ENCODE measurements at places on chromosomes 5 and 9. TPM values are rescaled to one million over a fixed set of nuclear protein-coding genes. Genes with fewer than 3 reads are reported as not detected.

Gene NINJ1
- 27.3 TPM for total RNA-seq

Gene DCANP1
- not detected for total RNA-seq

Gene OLFML2A
- total RNA-seq = 9.0 TPM

Gene PKD2L2
- total RNA-seq = not detected

Gene PPP3R2
- not detected for total RNA-seq

Gene PRLR
- 0.51 TPM for total RNA-seq

Gene SPINK6
- total RNA-seq = not detected

Gene TMEM215
- not detected for total RNA-seq

Gene FRMPD1
- not detected for total RNA-seq

Gene C9
- total RNA-seq = not detected

GRCh38 chr5:153458268-153458667 is 32.2 kb upstream of the GRIA1 start:
- no peaks in the 10 kb centered on the region for H3K27me3 ChIP-seq
- H3K36me3 ChIP-seq = no peaks in the 10 kb centered on the region
- no peak for DNase-seq
- H3K4me3 ChIP-seq = no peak overlapping the region
- H3K4me1 ChIP-seq = peaks cover under 1% of the 10 kb centered on the region

DNA sequence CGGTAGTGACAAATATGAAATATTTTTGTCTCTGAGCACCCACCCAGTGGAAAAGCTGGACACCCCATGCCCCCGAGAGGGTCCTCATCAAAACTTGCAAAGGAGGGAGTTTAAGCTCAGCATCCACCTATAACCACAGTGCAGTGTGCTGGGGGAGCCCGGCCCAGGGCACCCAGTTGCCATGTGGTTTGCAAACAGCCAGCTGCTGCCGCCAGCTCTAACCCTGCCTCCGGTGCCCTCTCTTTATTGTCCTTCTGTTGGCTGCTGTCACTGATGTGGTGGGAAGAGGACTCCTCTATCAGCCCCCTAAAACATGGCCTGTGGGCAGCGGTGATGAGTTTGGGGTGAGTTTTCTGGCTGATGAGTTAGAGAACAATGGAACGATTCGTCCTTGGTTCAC is 160.9 kb upstream of the MVB12B start:
- no peaks in the 10 kb centered on the region for H3K4me1 ChIP-seq
- no peak overlapping the region for H3K27ac ChIP-seq
- H3K27me3 ChIP-seq = no peaks in the 10 kb centered on the region

DNA sequence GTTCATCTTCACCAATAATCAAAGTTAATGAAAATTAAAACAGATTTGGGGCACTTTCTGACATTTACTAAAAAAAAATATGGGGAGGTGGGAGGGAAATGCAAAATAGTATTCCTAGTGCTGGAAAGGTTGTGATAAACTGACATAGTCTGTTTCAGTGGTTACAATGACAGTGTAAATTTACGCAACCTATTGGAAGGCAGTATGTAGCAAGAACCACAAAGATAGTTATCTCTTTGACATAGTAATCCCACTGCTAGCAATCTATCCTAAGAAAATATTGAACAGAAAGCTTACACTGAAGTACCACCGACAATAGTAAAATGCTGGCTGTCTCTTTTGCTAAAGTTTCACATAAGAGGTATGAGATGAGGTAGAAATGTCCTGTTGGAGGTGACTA is 15.1 kb upstream of the EPB41L4B start:
- H3K27ac ChIP-seq = no peak overlapping the region
- no peak overlapping the region for H3K4me3 ChIP-seq
- no peaks in the 10 kb centered on the region for H3K27me3 ChIP-seq

DNA sequence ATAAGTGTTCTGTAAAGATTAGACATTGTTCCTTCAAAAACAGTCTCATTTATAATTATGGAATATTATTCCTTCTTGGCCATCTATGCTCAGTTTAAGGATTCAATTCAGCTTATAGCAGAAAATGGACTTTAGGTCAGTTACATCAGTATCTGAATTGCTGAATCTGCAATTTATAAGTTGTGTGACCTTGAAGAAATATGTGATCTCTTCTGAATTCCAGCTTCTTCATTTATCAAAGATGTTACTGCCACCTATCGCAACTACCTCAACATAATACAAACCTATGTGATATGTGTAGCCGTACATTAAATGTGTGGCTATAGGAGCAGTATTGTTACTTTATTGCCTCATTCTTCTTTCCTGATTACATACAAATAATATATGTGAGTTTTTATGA is 118.2 kb downstream of the CDH12 start:
- no peaks in the 10 kb centered on the region for H3K36me3 ChIP-seq
- no peak overlapping the region for H3K4me3 ChIP-seq
- DNase-seq = no peak
- H3K4me1 ChIP-seq = no peaks in the 10 kb centered on the region
- H3K27ac ChIP-seq = no peak overlapping the region

DNA sequence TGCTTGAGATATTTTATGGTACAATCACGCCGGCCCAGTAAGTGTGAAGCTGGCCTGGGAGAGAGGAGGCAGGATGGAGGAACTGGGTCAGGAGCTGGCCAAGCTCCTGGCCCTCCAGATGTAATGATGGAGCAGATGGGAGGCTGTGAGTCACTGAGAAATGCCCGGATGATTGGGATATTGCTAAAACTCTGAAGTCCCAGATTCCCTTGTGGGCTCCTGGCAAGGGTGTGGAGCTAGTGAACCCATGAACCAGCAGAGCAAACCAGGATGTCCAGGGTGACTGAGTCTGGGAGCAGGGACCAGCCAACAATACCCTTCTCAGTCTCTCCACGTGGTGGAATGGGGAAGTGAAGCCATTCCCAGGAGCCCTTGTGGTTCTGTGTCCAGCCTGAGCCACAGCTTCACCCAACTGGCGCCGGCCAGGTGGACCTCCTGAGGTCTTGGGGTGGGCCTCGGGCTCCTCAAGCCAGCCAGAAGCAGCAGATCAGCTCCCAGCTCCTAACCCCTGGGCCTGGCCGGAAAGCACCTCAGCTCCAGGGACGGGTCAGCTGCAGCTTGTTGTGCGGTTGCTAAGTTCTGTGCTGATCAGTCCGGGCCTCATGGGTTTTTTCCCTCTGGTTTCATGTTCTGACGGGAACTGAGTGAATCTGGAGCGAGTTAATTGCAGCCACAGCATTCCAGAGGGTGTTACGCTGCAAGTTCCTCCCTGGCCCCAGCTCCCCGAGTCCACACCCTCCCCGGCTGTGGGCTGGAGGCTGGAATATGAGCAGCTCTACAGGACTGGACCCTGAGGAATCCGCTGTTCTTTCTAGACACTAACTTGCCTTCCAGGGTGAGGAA is 37.6 kb downstream of the DUSP1 start:
- H3K4me1 ChIP-seq = no peaks in the 10 kb centered on the region
- H3K36me3 ChIP-seq = no peaks in the 10 kb centered on the region
- H3K4me3 ChIP-seq = no peak overlapping the region
- H3K27ac ChIP-seq = no peak overlapping the region
- peak; percentile 42 for DNase-seq

DNA sequence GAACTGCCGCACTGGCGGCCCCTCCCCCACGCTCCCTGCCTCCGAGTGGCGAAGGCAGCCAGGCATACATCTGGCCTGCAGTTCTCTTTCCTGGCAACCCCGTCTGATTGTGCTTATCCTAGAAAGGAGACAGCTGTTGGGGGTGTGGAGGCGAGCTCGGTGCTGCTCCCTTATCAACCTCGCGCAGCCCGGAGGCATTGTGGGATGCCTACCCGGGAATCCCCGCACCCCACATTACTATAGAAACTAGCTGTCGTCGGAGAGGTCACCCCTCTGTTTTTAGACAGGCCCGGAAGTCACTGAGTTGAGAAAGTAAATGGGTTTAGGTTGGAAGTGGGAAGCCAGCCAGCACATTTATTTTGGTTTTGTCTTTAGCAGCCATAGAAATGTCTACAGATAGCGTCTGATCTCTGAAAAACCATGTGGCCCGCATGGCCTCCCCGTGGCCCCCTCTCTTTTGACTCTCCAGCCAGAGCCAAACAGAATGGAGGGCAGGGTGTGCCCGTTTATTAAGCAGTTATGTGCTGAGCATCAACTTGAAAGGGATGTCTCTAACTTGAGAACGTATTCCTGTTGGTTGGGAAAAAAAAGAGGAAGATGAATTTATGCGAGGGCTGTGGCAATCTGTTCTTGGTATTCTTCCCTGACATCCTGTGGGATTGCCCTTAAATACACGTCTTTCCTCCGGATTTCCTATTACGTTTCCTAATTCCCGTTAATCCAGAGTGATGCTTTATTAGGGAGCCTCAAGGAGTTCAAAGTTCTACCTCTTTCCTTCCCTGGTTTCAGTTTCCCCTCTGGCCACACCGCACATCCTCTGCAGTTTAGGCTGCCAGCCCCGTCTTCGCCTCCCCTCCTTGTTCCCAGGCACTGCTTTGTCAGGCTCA is 3.9 kb downstream of the STC2 start:
- peaks cover 8% of the 10 kb centered on the region for H3K27me3 ChIP-seq
- H3K36me3 ChIP-seq = no peaks in the 10 kb centered on the region
- peak; percentile 60 for DNase-seq

GRCh38 chr5:175523292-175523691 is 44.9 kb downstream of the SFXN1 start:
- no peak overlapping the region for H3K4me3 ChIP-seq
- no peak for DNase-seq
- H3K27ac ChIP-seq = no peak overlapping the region
- no peaks in the 10 kb centered on the region for H3K27me3 ChIP-seq
- no peaks in the 10 kb centered on the region for H3K4me1 ChIP-seq
- H3K36me3 ChIP-seq = peaks cover 22% of the 10 kb centered on the region

- no peak overlapping the region for H3K27ac ChIP-seq
- no peaks in the 10 kb centered on the region for H3K4me1 ChIP-seq
- H3K36me3 ChIP-seq = no peaks in the 10 kb centered on the region
- no peak overlapping the region for H3K4me3 ChIP-seq
- no peaks in the 10 kb centered on the region for H3K27me3 ChIP-seq
Observed at GRCh38 chr5:18487928-18488480, 853.7 kb downstream of the TAF11L14 start.

DNA sequence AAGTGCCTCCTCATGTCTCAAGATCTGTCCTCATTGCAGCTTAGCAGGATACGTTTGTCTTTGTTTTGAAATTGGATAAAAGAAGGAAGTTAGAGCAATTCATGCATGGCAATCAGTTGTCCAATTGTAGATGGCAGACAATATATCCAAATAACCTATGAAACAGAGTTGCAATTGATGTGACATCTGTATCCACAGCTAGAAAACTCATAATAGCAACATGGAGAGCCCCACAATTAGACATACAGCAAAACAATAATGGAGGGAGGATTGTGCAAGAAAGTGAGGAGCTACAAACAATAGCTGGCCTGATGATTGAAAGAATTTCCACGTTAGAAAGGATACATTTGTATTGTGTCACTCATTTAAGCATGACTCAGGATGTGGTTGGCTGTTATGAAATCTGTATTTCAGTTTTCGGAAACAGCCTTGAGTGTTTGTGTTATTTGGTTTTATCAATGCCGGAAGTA is 132.0 kb downstream of the FAM174A start:
- H3K4me1 ChIP-seq = peaks cover 4% of the 10 kb centered on the region
- no peaks in the 10 kb centered on the region for H3K27me3 ChIP-seq
- H3K27ac ChIP-seq = no peak overlapping the region
- H3K4me3 ChIP-seq = no peak overlapping the region

DNA sequence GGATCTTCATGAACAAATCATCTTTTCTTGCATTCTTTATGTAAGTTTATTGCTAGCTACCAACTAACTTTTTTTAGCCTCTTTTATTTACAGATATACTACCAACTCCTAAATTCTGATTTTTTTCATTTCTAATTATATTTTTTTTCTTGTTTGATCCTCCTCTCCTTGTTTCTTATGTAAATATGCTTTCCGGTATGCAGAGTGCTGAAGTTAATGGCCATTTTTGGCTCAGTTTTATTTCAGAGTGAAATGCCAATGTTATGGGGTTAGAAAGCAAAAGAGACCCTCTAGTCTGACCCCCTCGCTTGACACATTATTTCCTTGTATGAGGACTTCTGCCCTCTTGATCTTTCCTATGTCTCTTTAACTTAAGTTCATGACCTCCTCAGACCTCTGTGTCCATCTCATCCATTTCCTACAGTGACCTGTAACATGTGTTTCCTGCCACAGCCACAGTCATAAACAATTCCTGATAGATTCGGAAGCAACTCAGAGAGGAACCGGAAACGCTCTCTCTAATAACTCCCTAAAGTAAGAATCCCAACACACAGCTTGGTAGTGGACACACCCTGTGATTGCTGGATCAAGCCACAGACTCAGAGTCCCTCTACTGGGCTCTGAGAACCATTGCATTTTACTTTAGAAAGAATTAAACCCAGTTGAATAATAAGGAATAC is 42.9 kb upstream of the AFAP1L1 start:
- no peaks in the 10 kb centered on the region for H3K4me1 ChIP-seq

- no peaks in the 10 kb centered on the region for H3K36me3 ChIP-seq
- no peak overlapping the region for H3K4me3 ChIP-seq
- H3K27me3 ChIP-seq = no peaks in the 10 kb centered on the region
- no peak for DNase-seq
- H3K4me1 ChIP-seq = no peaks in the 10 kb centered on the region
Observed at GRCh38 chr5:31563216-31563615, 31.1 kb downstream of the C5orf22 start.

GRCh38 chr9:83006378-83006777 is 56.6 kb downstream of the RASEF start:
- DNase-seq = no peak
- no peaks in the 10 kb centered on the region for H3K4me1 ChIP-seq
- no peak overlapping the region for H3K27ac ChIP-seq
- no peaks in the 10 kb centered on the region for H3K27me3 ChIP-seq

- H3K36me3 ChIP-seq = no peaks in the 10 kb centered on the region
- H3K27me3 ChIP-seq = no peaks in the 10 kb centered on the region
- H3K4me3 ChIP-seq = no peak overlapping the region
- H3K27ac ChIP-seq = no peak overlapping the region
- DNase-seq = no peak
Observed at GRCh38 chr9:130971294-130971849, 32.3 kb upstream of the FIBCD1 start.

GRCh38 chr5:170597109-170597751 is 93.4 kb downstream of the KCNIP1 start:
- no peak overlapping the region for H3K4me3 ChIP-seq
- no peaks in the 10 kb centered on the region for H3K27me3 ChIP-seq
- no peak for DNase-seq
- H3K36me3 ChIP-seq = no peaks in the 10 kb centered on the region
- no peak overlapping the region for H3K27ac ChIP-seq

- no peaks in the 10 kb centered on the region for H3K4me1 ChIP-seq
- no peak for DNase-seq
- no peak overlapping the region for H3K4me3 ChIP-seq
- H3K36me3 ChIP-seq = no peaks in the 10 kb centered on the region
- no peak overlapping the region for H3K27ac ChIP-seq
Observed at GRCh38 chr5:162174358-162174974, 106.9 kb downstream of the GABRG2 start.

GRCh38 chr5:15446552-15446951 is 53.4 kb upstream of the FBXL7 start:
- H3K27me3 ChIP-seq = no peaks in the 10 kb centered on the region
- H3K36me3 ChIP-seq = no peaks in the 10 kb centered on the region
- no peak overlapping the region for H3K27ac ChIP-seq
- no peaks in the 10 kb centered on the region for H3K4me1 ChIP-seq
- DNase-seq = no peak
- no peak overlapping the region for H3K4me3 ChIP-seq

- DNase-seq = no peak
- H3K36me3 ChIP-seq = no peaks in the 10 kb centered on the region
- H3K4me1 ChIP-seq = no peaks in the 10 kb centered on the region
- no peak overlapping the region for H3K4me3 ChIP-seq
- H3K27ac ChIP-seq = no peak overlapping the region
Observed at GRCh38 chr5:114243281-114243971, 118.4 kb upstream of the KCNN2 start.

GRCh38 chr9:27847380-27847779 is 274.1 kb upstream of the C9orf72 start:
- H3K27me3 ChIP-seq = no peaks in the 10 kb centered on the region
- peaks cover 9% of the 10 kb centered on the region for H3K4me1 ChIP-seq
- H3K4me3 ChIP-seq = no peak overlapping the region
- no peak overlapping the region for H3K27ac ChIP-seq
- H3K36me3 ChIP-seq = no peaks in the 10 kb centered on the region

All from neural progenitor cell (in vitro differentiated cells).